ENCODE measurements at places on chromosomes 13 and 19.

GRCh38 chr13:110830331-110830730 is 84.5 kb downstream of the ANKRD10 start:
- DNase-seq = no peak

DNA sequence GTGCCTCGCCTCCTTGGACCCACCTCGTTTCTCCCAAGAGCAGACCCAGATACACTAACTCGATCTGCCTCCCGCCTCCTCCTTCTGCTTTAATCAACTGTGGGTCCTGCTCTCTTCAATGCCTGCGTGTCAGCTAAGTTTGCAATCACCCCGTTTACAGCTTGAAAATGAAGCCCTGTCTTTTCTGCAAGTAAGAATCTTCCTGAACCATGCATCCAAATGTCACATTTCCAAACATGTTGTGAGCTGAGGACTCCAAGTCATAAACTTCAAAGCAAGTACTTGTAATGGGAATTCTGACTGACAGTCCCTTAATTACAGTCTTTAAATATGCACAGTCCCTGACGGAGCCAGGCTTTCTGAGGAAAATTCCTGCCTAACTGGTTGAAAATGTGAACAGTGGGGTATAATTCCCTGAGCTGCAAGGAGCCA is 154.9 kb upstream of the UQCRFS1 start:
- DNase-seq = no peak

DNA sequence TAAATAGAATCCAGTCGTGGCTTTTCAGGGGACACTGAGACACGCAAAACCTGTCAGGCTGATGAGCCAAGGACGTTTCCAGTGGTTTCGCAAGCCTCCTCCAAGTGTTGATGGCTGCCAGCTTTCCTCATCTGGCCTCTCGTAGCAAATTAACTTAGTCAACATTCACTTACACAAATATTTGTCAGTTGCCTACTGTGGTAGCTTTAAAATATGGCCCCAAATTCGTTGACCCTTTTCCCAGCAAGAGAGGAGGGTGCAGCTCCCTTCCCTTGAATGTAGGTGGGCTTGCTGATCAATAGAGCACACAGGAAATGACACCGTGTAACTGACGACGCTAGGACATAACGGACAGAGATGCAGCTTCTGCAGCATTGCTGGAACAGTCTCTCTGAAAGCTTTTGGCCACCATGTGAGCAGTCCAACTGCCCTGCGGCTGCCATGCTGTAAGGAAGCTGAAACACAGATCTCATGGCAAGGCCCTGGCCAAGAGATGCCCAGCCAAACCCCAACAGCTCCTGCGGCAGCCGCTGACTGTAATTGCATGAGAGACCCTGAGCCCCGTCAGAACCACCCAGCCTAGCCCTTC is 5.5 kb upstream of the RANBP3 start:
- DNase-seq = no peak

DNA sequence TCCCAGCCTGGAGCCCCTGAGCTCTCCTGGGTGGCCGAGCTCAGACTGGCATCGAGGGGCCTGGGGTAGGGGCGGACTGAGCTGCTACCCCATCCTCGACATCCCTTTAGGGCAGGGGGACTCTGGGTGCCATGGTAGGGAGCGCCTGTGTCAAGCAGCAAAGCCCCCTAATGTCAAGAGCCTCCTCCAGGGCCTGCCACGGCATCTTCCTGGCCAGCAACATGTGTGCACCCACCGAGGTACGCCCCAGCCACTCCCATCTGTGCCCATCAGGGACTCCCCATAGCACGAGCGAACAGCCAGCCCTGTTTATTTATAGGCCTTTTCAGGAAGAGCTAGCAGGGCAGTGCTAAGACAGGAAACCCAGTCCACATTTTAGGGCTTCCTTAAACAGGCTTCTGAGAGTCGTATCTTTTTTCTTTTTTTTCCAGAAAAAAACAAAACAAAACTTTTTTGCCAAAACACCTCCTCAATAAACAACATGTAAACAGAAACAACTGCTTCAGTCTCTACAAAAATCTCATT is 14.3 kb downstream of the LRP3 start:
- DNase-seq = no peak

- DNase-seq = no peak
Measured at GRCh38 chr13:43545317-43545874, 241.4 kb downstream of the ENOX1 start.

DNA sequence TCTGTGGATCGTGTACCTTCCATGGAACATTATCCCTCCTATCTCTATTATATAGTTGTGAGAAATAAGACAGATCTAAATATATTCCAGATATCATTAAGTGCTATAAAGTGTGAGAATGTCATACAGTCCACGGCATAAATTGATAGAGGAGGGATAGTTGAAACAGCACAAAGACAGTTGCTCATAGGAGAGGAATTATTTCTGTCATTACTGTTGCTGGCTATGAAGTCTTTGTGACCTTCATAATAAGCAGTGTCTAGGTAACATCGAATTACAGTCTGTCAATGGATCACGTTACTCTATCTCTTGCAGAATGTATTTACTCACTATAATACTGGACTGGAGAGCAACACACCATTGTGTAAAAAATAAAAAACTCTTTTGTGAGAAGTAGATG is 671.5 kb upstream of the PCDH20 start:
- no peak for DNase-seq

- no peak for DNase-seq
Measured at GRCh38 chr19:18931316-18932162, 9.5 kb downstream of the HOMER3 start.

DNA sequence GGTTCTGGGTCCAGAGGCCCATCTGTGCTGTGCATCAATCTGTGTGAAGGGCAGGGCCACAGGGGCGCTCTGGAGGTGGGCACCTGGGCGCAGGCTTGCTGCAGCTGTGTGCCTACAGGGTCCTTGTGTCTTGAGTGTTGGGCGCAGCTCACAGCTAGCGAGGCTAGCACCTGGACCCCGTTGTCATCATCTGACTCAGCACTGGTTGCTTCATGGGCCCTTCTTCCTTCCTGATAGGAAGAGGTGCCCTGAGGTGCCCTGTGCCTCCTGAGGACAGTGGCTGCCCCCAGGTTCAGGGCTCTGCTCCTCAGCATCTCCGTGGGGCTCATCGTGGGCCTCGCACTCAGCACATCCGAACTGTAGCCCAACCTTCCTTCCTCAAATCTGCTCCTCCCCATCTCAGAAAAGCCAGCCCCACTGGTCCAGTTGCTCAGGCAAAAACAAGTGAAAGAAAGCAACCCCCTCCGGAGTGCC is 54.8 kb downstream of the GATAD2A start:
- DNase-seq = no peak

DNA sequence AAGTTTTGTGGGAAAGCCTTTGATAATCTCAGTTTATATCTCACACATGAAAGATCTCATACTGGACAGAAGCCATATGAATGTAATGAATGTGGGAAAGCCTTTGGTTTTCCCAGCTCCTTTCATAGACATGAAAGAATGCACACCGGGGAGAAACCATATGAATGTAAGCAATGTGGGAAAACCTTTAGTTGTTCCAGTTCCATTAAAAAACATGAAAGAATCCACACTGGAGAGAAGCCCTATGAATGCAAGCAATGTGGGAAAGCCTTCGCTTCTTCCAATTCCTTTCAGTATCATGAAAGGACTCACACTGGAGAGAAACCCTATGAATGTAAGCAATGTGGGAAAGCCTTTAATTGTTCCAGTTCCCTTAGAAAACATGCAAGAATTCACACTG is 54.8 kb downstream of the ZNF627 start:
- no peak for DNase-seq

DNA sequence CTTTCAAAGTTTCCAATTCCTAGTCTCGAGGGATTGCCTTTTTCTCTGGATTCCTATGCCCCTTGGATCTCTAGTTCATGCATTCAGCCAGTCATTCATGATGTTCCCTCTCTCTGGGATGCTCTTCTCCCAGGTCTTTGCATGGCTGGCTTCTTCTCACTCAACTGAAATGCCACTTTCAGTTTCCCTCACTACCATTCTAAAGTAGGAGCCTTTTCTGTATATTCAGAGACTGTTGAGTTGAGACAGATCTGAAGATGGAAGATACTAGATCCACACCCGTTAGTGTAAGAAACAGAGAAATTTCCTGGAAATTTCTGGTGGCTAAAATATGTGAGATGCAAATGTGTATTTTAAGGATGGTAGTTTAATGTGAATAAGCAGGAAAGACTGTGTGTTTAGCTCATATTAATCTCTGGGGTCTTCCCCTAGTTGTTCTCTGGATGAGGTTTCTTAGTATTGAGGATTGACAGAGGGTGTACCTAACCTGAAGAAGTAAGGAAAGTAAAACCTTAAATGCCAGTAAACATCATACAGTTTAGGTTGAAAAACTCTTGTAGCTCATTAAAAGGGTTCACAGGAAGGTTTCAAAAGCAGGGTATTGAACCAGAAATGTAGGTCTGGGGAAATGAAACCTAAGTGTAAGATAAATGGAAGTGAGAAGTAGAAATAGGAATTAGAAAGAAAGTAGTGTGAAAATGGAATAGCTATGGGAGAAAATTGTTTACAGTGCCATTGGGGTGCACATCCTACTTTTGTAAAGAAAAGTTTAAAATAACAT is 331.3 kb downstream of the NDFIP2 start:
- DNase-seq = no peak

DNA sequence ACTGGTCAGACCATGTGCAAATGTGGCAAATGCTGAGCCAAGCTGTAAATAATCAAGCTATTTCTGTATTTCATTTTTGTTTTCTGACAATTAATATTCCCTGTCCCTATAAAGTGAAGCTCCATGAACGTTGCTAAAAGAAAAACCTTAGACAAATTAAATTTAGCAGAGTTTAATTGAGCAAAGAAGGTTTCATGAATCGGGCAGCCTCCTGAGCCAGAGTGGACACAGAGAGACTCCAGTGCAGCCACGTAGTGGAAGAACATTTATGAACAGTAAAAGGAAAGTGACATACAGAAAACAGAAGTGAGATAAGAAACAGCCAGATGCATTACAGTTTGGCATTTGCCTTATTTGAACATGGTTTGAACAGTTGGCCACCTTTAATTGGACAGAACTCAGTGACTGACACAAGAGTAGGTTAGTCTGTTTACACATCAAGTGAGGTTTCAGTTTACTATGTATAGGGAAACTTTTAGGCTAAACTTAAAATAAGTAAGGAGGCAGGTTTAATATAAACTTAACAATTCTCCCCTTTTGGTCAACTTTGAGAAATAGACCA is 69.7 kb downstream of the UFM1 start:
- DNase-seq = no peak

- DNase-seq = peak; percentile 16
Measured at GRCh38 chr13:113562085-113562749, 22.3 kb upstream of the TFDP1 start.

GRCh38 chr19:1752757-1753728 is at the start of gene ONECUT3:
Gene ONECUT3 (plus strand): TSS chr19:1753506. CDS start chr19:1753663, 157 bp downstream.
- no peak for DNase-seq

DNA sequence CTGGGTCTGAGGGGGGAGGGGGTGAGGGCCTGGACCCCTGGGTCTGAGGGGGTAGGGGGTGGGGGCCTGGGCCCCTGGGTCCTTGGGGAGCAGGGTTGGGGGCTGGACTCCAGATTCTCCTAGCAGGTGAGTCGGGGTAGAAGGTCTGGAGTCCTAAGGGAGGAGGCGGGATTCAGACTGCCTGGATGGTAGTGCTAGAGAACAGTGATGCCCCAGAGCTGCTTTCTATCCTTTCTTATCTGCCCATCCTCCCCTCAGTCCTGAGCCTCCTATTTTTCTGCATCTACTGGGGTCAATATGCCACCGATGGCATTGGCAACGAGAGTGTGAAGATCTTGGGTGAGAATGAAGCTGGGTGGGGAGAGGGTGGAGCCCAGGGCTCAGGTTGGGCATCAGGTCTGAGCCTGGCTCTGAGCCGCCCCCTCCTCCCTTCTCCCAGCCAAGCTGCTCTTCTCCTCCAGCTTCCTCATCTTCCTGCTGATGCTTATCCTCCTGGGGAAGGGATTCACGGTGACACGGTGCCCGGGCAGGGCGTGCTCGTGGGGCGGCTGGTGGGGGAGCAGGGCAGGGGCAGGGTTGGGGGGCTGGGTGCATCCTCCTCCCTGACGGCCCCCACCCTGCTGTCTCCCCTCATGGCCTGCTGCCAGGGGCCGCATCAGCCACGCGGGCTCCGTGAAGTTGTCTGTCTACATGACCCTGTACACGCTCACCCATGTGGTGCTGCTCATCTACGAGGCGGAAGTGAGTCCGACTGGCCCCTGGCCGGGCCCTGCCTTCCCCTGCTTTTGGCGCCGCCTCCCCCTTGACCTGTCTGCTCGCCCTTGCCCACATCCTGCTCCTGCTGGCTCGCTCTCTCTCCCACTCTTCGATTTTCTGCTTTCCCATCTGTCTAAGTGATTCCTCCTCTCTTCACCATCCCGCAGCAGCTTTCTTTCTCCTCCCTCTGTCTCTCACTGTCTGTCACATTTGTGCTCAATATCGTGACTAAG is 3.4 kb downstream of the TMEM145 start:
- DNase-seq = no peak

DNA sequence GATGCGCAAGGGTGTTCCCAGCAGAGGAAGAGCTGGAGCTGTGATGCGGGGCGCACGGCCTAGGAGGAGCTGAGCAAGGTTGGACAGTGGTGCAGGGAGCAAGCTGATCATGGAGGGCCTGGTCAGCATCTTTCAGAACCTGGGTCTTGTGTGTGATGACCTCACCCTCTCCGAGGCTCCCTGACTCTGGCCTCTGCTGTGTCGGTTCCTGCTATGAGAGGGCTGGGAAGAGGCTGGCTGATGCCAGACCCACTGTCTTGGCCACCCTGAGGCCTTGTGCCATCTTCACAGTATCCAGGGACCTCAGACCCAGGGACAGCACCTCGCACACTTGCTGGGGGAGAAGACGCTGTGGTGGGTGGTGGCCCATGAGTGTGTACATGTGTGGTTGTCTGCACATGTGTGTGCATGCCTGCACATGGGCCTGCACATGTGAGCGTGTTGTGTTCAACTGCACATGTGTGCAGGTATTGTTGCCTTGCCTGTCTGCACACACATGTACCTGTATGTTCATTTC is 16.5 kb upstream of the C13orf46 start:
- DNase-seq = no peak

DNA sequence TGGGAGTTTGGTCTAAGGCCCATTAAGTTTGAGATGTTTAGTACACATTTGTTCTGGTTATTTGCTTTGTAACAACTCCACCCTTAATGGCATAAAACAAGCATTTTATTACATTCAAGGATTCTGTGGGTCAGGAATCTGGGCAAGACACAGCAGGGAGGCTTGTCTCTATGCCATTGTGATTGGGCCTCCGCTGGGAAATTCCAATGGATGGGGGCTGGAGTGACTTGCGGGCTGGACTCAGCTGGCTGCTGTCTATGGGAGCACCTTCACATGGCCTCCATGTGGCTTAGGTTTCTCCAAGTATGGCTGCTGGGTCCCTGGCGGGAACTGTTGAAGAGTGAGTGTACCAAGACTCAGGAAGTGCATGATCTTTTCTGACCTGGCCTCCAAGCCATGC is 159.0 kb downstream of the PAN3 start:
- no peak for DNase-seq

All from cerebellar nuclear complex (tissue), 1 donor.